ENCODE measurements at places on chromosomes 13 and 19.

DNA sequence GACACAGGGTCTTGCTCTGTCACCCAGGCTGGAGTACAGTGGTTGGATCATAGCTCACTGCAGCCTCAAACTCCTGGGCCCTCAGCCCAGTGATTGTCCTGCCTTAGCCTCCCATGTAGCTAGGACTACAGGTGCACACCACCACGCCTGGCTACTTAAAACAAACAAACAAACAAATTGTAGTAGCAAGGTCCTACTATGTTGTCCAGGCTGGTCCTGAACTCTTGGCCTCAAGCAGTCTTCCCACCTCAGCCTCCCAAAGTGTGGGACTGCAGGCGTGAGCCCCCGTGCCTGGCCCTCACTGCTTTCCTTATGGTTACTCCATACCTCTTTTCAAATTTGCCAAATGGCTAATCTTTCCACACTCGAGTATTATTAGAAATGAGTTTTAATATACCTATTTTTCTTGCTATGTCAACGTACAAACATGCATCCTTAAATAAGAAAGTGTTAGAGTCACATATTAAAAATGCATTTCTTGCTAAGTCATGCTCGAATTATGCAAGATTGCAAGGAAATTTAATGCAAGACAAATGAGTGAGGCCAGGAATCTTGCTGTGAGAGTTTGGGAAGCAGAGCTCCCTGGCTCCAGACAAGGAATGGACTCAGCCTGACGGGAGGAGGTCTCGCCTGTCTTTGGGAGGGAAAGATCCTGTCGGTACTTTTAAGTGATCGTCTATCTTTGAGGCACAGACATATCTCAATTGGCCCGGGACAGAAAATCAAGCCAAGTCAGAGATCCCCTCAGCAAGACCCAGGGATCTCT, 39.4 kb downstream of the RFX2 start:
- no peak for DNase-seq

DNA sequence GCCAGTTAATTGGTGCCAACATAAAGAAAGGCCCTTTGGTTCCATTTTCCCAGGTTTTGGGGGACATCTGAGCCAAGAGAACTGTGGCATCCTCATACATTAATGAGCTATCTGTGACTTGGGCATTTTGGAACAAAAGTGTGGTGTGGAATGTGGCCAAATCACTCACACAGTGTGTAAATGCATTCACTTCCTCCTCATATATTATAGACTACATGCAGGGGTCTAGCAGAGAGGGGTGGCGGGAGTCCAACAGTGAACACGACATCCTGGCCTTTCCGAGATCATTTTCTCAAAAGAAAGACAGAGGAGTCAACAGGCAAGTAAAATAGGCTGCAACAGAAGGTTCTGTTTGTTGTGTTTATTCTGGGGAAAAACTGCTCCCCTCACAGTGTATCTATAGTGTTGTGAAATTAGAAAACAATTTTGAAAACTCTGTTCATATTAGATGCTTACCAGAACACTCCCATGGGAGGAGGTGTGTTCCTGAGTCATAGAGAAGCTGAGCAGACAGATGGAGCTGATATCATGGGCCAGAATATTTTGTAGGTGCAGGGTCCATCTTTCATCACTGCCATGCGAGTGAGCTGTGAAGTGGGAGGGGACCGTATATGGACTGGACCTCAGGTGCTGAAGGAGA, 36.9 kb downstream of the PABPC3 start:
- no peak for DNase-seq

GRCh38 chr13:104823071-104823470, 1712.4 kb downstream of the EFNB2 start:
- DNase-seq: no peak

DNA sequence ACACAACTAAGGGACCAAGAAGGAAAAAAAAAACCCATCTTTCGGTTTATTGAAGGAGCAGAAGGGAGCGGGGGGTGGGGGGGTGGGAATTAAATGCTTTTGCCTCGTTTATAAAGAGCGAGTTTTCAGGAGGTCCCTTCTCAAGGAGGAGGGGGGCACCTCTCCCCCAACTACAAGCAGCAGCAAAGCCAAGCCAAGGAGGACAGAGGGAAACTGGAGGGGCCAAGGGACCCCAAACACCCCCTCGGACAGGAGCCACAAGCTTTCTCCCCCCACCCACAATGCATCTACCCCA, 2.4 kb downstream of the IRF2BP1 start:
- no peak for DNase-seq

GRCh38 chr19:1133471-1133929, 29.7 kb downstream of the GPX4 start:
- DNase-seq: peak; percentile 61

GRCh38 chr13:83220241-83220640, 662.0 kb downstream of the SLITRK1 start:
- no peak for DNase-seq

DNA sequence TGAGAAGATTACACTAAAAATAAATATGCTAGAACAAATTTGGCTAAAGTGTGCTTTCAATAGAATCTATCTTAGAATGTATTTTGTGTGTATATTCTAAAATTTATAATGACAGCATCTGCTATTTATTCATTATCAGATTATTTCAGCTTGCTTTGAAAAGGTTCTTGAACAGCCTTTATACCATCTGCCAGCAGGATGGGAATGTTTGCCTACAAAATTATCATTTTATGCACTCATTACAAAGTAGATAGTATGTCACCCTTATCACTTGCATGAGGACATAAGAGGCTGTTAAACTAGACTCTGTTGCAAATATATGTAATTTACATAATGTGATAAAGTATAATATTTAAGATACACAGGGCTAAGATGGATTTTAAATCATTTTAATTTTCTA, 1286.9 kb upstream of the PCDH20 start:
- no peak for DNase-seq

DNA sequence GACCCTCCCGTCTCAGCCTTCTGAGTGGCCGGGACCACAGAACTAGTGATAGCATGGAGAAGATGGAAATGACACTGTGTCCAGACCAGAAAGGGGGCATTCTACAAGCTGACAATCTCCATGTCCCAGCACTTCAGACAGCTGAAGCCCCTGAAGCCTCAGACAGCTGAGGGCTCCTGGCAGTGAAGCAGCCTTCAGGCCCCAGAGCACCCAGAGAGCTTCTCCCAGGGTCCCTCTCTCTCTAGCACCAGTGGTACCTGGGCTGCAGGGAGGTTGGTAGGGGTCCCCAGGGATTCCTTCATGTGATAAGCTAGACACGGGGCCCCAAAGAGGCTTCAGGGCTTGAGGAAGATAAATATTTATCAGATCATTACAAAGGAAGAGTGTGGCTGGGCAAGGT, 7.6 kb upstream of the POP4 start:
- no peak for DNase-seq

- DNase-seq: no peak
Measured at GRCh38 chr13:24271231-24271600, 38.2 kb upstream of the C1QTNF9 start.

DNA sequence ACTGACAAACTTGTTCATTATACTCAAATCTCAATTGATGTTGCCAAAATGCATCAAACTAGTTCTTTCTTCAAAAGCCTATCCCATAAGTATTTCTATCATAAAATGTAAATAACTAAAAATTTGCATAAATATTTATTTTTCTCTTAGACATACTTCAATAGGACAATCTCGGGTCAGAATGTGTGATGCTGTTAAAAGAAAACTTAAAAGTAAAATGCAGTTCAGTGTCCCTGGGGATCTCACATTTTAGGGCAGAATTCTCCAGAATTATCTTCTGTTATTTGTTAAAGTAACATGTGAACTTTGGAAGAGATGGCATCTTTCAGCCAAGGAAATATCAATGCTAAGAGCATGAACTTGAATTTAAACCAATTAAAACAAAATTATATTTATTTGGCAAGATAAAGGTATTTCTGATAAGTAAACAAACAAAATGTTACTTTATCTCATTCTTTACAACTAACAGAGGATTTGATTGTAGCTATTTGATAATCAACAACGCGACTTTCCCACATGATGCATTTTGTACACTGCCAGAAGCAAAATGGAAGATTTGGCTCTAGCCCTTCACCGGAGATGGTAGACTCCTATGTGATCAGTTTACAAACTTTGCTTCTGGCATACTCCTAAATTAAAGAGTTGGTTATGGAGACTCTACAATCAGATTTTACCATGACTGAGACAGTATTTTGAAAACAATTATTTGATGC, 169.5 kb upstream of the EDNRB start:
- DNase-seq: no peak

- DNase-seq: peak; percentile 66
Measured at GRCh38 chr19:3075605-3076431, 13.5 kb upstream of the TLE5 start.

DNA sequence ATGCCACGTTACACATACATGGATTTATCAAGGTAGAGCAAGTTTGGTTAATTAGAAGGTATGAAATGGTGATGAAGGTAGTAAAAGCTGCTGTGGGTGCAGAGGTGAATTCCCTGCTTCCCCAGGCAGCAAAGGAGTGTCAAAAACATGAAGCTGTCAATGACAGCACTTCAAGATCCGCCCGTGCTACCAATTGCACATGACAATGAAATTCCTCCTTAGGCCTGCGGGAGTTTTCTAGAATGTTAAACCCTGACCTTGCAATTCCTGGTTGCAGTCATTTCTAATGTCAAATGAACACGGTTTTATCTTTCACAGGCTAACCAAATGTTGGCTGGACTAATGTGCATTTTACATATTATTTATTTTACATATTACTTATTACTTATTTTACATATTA, 67.7 kb upstream of the LSM14A start:
- no peak for DNase-seq

- DNase-seq: no peak
Measured at GRCh38 chr13:96450326-96451020, 360.6 kb downstream of the HS6ST3 start.

GRCh38 chr13:27263438-27263837, 7.2 kb upstream of the RASL11A start:
- no peak for DNase-seq

DNA sequence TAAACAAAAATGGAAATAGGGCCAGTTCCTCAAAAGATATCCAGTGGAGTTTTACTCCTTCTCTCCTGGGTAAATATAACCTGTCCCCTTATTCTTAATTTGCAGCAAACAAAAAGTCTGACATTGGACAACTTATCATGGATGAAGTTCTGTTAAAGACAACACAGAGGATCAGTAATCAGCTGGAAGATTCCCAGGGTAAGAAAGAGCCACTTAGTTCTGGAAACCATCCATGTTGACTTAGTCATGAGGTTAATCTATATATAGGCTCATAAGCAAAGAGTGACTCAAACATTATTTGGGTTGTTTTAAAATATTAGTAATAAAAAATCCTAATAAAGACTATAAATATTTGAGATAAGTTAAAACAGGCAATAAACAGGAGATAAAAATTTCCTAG, 40.5 kb upstream of the EBPL start:
- DNase-seq: no peak

DNA sequence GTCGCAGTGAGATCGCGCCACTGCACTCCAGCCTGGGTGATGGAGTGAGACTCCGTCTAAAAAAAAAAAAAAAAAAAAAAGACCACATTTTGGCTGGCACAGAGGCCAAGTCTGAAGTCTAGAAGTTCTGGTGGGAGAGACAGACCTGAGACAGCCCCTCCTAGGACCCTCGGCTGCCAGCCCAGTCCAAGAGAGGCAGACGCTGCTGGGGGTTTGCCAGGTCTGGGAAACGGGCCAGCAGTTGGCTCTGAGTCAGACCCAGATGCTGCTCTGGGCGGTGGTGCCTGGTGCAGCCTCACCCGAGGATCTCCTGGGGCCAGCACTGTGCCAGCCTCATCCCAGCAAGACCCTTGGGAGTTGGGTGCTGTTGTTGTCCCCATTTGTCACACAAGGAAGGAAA, 5.8 kb downstream of the FCHO1 start:
- DNase-seq: no peak

DNA sequence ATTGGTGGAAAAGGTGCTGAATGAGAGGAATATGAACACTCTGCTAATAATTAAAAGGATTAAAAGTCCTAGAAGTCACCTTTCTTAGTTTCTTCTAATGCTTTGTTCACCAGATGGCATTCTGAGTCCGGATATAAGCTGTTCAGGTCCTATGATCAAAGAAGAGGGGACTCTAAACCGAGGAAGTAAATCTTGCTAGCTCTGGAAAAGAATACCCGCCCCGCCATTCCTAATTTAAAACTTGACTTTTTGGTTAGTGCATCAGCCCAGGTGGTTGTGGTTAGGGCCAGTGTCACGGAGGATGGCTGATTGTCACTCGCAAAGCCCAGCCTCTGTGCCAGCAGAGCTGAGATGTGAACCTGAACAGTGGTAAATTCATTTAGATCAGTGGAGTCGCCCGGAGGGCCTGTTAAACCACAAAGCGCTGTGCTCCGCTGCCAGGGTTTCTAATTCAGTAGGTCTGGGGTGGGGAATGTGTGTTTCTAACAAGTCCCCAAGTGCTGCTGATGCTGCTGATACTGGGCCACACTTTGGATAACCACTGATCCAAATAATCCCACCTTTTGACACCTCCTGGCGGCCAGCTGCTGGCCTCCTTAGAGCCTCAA, 425.4 kb downstream of the DCT start:
- DNase-seq: no peak

- DNase-seq: no peak
Measured at GRCh38 chr13:33550276-33550675, 264.7 kb upstream of the STARD13 start.

DNA sequence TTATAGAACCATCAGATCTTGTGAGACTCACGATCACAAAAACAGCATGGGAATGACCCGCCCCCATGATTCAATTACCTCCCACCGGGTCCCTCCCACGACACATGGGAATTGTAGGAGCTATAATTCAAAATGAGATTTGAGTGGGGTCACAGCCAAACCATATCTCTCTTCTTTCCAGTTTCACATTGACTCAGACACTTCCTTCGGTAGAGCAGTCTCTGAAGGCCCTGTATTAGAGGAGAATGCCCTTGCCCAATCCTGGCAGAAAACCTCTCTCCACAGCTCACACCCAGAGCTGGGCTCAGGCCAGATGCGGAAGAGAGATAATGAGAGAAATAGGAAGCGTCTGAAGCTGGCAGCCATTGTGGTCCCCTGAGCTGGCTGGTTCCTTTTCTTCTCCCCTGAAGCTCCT, 72.4 kb upstream of the CLDN10 start:
- DNase-seq: no peak

- DNase-seq: no peak
Measured at GRCh38 chr19:13400296-13400695, 106.0 kb downstream of the CACNA1A start.

- no peak for DNase-seq
Measured at GRCh38 chr13:67854990-67855389, 624.9 kb upstream of the PCDH9 start.

DNA sequence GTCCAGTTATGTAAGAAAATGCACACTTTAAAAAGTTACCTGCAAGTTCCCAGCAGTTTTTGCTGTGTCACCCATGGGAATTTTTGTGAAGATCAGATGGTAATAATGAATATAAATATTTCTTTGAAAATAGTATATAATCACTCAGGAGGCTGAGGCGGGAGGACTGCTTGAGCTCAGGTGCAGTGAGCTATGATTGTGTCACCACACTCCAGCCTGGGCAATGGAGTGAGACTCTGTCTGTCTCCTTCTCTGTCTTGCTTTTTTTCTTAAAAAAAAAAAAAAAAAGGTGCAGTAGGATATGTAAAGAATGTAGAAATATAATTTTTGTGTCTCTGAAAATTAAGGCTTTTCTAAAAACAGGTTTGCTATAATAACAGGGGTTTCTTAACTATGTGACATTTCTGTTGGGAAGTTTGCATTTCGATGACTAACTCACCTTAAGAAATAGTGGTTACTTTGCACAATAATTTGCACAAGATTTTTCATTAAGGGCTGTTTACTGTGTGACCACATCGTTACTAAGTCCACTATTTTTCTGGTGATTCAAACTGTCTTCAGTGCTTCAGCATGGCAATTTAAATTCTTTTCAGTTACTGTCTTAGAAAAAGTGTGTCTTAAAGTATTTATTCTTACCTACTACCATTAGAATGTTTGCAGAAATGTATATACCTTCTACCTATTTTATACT, 37.3 kb downstream of the DNAJC3 start:
- no peak for DNase-seq
